ENCODE measurements at places on chromosomes 7 and 10.

DNA sequence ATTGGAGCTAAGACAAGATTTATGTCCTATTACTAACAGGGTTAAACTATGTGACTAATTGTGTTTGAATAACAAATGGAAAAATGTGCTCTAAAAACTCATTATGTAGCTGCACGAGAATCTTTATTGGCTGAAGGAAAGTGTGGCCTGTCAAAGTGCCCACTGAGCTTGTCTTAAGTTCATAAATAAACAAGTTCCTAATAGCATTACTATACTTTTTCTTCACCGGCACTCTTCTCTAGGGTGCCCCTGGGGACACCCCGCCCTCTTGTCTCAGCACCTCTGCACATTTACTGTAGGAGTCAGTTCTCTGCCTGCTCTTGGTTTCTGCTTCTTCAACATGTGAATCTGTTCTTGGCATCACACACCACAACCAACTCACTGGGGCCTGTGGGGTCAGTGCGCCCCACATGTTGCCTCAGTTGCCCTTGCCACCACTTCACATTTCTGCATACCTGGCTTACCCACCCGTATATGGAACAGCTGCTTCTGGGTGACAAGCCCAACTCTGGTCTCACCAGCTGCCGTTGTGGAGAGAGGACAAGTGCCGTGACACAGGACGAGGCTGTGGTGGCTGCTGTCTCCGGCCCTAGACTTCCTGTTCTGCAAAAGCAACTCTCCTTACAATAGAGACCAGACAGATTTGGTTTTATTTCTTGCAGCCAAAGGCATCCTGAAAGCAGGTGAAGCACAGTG, 96.3 kb upstream of the DDC start:
- no peak for DNase-seq

DNA sequence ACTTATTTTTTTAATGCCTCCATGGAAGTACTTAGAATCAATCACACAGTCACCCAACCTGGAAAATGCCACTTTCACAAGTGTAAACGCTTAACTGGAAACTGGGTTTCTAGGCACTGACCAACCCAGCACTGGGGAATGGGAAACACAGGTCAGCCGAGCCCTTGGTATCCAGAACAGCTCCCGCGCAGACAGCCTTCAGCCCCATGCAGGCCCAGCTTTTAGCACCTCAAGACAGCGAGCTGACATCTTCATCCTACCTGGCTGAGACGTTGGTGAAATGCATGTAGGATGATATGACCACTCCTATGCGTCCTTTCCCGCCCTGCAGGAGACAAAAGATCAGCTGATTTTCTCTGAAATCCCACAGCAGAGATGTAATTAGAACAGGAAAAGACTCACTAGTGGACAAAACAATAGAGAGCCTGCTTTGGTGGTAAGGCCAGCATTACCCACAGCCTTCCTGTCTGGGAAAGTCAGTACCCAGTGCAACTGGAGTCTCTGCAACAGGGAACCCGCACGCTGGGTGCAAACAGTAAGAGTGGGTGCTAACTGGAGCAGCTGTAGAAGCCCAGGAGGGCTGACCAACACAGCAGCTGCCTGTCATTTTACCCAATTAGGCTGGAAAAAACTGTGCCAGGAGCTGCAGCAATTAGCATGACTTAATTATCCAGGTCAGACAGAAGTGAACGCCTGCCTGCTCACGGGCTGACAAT, 153.7 kb downstream of the TNS3 start:
- no peak for DNase-seq

- DNase-seq, result no peak
Measured at GRCh38 chr10:44344727-44345126, 40.2 kb downstream of the CXCL12 start.

- no peak for DNase-seq
Measured at GRCh38 chr7:71132127-71132376, at the start of gene GALNT17. Gene GALNT17, plus strand, starts transcription at chr7:71132144.

- peak; percentile 14 for DNase-seq
Measured at GRCh38 chr7:29194594-29195427, at the start of gene CHN2. Gene CHN2, plus strand, starts transcription at chr7:29194775.

DNA sequence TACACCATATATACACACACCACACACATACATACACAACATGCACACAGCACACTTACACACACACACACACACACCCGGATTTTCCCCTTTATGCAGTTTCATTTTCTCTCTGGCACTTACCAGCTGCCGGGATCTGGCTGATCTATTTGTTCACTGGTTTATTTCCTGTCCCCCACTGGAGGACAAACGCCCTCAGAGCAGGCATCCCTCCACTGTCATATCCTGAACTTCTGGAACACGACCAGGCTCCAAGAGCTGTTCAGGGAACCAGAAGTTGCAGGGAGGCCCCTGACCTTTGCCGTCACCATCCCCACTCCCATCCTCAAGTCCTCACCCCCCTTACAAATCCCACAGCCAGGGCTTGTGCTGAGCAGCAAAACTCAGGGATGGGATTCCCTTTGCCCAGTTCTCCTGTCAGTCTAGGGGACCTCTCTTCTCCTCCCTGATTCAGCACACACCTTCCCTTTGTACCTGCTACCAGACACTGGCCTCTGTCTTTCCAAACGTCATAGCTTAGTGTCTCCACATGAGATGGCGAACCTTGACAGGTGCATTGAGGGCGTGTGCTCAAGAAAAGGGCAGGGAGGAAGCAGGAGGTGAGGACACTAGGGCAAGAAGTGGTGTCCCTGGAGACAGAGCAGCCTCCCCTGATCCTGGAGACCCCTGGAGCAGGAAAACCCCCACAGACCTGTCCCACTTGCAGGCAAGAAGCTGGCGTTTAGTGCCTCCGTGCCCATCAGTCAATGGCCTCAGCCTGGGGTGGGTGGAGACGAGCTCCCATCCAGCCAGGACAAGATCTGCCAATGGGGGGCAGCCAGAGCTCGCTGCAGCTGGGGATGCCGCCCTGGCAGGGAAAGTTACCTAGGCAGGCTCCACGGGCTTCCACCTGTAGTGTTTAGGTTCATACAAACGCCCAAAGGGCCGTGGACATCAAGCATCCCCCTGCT, 12.7 kb upstream of the DOCK1 start:
- DNase-seq, result no peak

GRCh38 chr10:87523731-87524130, 19.0 kb downstream of the MINPP1 start:
- no peak for DNase-seq

- no peak for DNase-seq
Measured at GRCh38 chr7:43554423-43554822, 28.5 kb upstream of the STK17A start.

DNA sequence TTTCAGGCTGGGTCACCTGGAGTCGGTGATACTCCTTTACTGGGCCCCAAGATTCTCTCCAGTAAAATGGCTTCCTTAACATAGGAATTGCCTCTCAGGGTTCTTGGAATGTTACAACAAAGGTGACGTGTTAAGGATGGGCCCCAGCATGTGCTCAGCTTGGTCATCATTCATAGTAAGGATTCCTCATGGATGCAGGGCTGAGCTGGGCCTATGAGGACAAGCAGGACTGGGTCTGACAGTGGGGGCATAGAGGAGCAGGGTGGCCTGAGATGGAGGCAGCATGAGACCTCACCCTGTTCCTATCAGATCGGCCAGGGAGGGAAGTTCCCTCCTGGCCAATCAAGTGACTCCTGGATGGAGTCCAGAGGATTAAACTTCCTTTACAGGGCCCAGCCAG, 12.8 kb upstream of the MBL2 start:
- no peak for DNase-seq

GRCh38 chr7:2524808-2525657, 5.5 kb downstream of the LFNG start:
- no peak for DNase-seq

DNA sequence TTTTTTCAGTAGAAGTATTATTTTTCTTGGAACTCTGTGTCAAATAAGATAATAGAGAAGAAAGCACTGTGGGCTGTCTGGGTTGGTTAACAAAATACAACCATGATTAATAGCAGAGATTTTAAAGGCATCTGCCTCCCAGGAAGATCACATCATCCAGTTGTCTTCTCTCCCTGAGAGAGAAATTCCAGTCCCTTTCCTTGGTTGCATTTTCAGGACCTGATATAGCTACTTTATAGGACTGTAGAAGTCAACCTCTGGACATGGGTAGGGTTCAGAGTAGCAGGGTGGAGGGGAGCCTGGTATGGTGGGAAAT, 309.9 kb upstream of the IGFBP3 start:
- DNase-seq, result no peak

DNA sequence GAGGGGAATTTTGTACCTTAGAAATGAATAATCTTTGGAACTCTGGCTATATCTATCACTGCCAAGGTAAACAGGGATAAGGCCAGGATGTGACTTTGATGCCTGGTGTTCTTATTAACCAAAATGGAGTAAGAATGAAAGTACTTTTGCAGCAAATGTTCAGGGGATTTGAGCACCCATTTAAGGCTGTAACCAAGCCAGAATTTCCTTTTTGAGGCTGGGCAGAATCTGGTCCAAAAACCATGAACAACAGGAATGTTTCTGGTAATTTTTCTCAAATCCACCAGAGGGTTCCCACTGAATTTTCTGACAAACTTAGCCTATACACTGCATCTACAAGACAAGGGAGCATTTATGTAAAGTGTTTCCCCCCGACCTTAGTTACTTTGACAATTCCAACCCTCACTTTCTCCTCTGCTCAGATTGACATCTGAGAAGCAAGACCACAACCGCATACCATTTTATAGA, 120.6 kb downstream of the BAMBI start:
- DNase-seq, result no peak

DNA sequence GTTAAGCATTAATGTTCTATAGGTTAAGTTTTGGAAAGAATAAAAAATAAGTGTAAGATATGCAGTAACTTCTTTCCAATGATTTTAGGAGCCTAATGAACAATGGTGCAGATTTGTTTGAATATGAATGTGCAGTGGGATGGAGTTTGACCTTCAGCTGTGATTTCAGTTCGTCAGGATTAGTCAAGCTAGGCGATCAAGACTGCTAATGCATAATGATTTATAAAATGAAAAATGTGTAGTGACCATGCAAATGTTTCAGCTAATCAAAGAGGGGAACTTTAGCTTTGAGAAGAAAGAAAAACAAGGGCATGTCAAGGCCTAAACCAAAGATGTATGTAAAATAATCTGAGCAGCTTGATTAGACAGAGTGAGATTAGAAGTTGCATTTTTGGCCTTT, 208.5 kb downstream of the FOXP2 start:
- no peak for DNase-seq

GRCh38 chr10:131134001-131134576, 177.4 kb downstream of the TCERG1L start:
- no peak for DNase-seq

DNA sequence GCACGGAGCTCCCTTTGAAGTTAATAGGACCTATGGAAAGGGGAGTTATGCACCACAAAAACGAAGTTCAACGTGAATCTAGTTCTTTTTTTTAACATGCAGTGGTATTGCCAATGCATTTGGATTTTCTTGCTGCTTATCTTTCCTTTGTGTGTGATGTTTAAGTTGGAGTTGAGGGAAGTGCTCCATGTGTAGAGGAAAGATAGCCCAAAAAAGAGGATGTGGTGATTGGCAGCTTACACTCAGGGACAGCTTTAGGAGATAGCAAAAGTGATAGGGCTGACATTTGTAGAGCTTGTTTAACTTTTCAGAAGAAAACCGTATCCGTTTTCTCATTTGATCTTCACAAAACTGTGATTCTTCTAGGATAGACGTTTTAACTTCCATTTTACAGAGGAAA, 101.3 kb downstream of the MDFIC start:
- DNase-seq, result no peak

- DNase-seq, result no peak
Measured at GRCh38 chr7:98679741-98680140, 62.7 kb downstream of the NPTX2 start.

- no peak for DNase-seq
Measured at GRCh38 chr7:49855281-49855980, 82.0 kb downstream of the VWC2 start.

DNA sequence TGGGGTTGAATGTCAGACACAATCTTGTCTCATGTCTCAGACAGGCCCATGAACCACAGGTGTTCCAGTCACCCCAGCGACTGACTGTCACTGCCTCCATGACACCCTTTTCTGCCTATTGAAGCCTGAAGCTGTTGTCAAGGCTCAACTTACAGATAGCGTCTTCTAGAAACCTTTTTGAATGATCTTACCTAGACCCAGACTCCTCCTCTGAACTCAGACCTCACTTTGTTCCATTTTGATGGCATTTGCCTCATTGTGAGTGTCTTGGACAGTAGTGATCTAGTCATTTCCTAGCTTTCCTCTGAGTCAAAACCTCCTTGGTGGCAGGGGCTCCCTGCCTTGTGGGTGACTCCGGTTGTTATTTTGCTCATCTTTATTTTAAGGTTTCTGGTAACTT, 98.3 kb upstream of the AGK start:
- DNase-seq, result no peak

DNA sequence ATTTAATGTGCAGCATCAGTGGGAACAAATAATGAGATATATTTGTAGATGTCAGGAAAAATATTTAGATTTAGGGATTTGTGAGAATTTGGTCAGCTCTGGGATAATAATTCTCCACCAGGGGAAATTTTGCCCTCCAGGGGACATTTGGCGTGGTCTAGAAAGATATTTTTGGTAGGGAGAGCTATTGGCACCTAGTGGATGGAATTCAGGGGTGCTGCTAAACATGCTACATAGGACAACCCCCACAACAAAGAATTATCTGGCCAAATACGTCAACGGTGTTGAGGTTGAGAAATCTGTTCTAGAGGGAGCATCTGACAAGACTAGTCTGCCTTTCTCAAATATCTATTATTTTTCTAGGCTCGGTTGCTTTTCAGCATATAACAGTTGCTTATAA, 2.1 kb downstream of the ADK start:
- no peak for DNase-seq

DNA sequence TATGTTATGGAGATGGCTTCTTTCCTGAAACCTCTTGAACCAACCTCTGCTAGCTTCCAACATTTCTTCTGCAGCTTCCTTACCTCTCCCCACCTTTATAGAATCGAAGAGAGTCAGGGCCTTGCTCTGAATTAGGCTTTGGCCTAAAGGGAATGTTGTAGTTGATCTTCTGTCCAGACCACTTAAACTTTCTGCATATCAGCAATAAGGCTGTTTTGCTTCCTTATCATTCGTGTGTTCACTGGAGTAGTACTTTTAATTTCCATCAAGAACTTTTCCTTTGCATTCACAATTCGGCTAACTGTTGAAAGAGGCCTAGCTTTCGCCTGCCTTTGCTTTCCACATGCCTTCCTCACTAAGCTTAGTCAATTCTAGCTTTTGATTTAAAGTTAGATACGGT, 48.0 kb downstream of the KLHDC10 start:
- no peak for DNase-seq
